Spleen (tissue), 13 donors: ENCODE measurements at places on chromosomes 3 and 15. TPM values are rescaled to one million over a fixed set of nuclear protein-coding genes. Genes with fewer than 3 reads are reported as not detected.

SAXO2 gene
- polyA plus RNA-seq, result 7.8 TPM

GRCh38 chr3:164155400-164155799, 922.9 kb downstream of the SI start:
- no peaks in the 10 kb centered on the region for H3K36me3 ChIP-seq
- no peaks in the 10 kb centered on the region for H3K4me1 ChIP-seq
- no peak for DNase-seq
- H3K27ac ChIP-seq, result no peak overlapping the region
- no peak overlapping the region for H3K4me3 ChIP-seq

DNA sequence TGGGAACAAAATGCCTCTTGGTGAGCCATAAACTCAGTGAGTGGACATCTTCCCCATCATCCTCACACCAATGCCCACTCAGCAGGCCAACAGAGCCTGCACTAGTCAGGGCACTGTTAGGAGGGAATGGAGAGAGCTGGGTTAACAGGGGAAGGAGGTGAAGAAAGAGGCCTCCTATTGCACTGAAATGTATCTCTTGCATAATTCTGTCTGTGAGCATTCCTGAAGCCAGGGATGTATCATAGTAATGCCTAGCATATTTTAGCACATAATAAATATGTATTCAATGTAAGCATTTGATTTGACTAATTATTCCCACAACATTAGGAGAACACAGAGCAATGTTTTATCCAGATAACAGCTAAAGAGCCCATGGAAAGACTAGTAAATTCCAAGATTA, 81.2 kb downstream of the ANO10 start:
- no peaks in the 10 kb centered on the region for H3K36me3 ChIP-seq
- no peak for DNase-seq
- no peak overlapping the region for H3K27ac ChIP-seq

ITIH1 gene
- 5.9 TPM for polyA plus RNA-seq

UBA3 gene
- polyA plus RNA-seq, result 56.5 TPM

- no peak for DNase-seq
- no peak overlapping the region for H3K4me3 ChIP-seq
- H3K4me1 ChIP-seq, result peaks cover 11% of the 10 kb centered on the region
- H3K36me3 ChIP-seq, result no peaks in the 10 kb centered on the region
Measured at GRCh38 chr15:34722439-34722836, 32.4 kb downstream of the GJD2 start.

DNA sequence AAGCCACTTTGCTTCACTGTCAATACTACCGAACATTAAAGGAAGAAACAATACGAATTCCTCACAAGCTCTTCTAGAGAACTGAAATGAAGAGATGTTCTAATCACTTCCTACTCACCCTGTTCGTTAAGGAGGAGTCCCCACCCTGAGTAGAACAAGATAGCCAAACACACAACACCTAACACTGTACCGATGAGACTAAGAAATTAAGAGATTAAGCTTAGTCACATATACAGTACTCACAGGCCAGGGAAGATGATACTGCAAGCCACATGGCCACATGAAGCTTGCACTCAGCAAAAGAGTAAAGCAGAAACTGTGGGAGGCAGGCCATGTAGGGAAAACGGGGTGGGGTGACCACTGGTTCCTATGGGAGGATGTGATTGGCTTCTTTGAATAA, 48.0 kb downstream of the CGGBP1 start:
- H3K4me1 ChIP-seq, result no peaks in the 10 kb centered on the region
- H3K36me3 ChIP-seq, result no peaks in the 10 kb centered on the region

EDC3 gene
- 13.4 TPM for polyA plus RNA-seq

DNA sequence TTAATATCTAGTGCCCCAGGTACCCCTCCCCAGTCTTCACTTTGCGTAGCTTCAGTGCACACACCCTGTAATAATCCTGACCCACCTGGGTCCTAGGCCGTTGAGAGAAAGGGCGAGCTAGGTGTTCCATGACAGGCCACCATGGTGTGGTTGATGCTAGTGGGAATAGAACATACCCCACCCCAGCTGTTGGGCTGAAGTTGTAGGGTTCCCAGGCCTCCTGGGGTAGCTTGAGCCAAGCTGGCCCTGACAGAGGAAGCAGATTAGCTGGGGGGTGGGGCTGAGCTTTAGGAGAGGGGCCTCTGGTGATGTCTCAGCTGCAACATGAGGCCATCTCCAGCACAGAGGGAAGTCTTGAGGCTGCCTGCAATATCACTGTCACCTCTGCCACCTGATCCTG, 40.5 kb downstream of the RAB11A start:
- H3K4me3 ChIP-seq, result no peak overlapping the region
- no peak for DNase-seq
- no peaks in the 10 kb centered on the region for H3K27me3 ChIP-seq
- no peak overlapping the region for H3K27ac ChIP-seq

RPL22L1 gene
- polyA plus RNA-seq, result 399 TPM

DNA sequence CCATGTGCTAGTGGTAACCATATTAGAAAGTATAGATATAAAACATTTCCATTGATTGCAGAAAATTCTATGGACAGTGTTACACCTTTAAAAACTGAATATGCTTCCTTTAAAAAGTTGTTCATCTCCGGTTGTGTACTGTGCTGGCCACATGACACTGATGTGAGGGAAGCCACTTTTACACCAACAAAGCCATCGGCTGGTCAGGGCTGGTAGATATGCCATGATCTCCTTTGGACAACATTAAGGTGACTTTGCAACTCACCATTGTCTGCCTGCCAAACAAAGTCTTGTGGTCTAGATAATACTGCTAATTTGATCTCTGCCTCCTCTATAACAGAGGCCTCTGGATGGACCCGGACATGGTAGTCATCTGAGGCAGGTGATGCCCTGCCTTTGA, 156.0 kb upstream of the RARB start:
- H3K36me3 ChIP-seq, result no peaks in the 10 kb centered on the region
- no peaks in the 10 kb centered on the region for H3K27me3 ChIP-seq
- DNase-seq, result no peak
